RWPE1 (cell line): ENCODE measurements at places on chromosomes 6 and 20.

GRCh38 chr20:48339190-48339985 lies 488.4 kb downstream of the PREX1 start:
- peak; percentile 85 for DNase-seq

DNA sequence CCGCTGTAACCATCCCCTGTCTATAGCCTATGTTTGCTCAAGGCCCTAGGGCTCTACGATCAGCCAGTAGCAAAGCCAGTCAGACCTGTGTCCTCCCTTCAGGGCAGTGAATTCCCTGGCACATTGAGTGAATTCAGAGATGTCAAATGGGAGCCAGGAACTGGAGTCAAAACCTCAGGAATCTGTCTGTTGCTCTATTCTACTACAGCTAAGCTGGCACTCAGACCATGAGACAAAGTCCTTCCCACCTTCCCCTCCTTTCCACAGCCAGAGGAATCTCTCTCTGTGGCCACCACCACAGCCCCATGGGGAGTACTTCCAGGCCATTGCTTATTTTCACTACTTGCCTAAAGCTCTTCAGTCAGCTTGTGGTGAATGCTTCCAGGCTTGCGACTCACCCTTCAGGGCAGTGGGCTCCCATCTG lies 82.0 kb downstream of the PKIB start:
- no peak for DNase-seq

- no peak for DNase-seq
Measured at GRCh38 chr6:50837589-50838445, 19.1 kb downstream of the TFAP2B start.

GRCh38 chr6:154218301-154218700 lies 138.3 kb downstream of the IPCEF1 start:
- no peak for DNase-seq

DNA sequence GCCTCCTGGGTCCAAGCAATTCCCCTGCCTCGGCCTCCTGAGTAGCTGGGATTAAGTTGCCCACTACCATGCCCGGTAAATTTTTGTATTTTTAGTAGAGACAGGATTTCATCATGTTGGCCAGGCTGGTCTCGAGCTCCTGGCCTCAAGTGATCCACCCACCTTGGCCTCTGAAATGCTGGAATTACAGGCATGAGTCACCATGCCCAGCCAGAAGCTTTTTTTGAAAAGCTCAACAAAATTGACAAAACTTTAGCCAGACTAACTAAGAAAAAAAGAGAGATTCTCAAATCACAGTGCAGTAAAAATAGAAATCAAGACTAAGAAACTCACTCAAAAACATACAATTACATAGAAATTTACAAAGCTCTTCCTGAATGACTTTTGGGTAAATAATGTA lies 420.6 kb downstream of the COL12A1 start:
- DNase-seq, result no peak

DNA sequence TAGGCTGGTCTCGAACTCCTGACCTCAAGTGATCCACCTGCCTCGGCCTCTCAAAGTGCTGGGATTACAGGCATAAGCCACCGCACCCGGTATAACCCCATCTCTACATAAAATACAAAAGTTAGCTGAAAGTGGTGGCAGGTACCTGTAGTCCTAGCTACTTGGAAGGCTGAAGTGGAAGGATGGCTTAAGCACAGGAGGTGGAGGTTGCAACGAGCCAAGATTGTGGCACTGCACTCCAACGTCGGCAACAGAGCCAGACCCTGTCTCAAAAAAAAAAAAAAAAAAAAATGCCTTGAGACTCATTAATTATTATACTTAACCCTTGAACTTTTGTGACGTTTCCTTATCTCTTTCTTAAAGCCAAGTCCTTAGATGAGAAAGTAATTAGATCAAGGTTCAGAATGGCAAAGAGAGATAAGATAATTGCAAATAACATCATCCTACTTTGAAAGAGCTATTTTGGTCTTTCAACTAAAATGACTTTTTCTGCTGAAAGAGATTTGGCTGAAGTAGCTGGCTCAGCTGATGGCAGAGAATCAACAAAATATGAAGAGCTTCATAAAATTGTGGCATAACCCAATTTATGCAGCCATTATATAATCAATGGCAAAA lies 4.7 kb upstream of the SHLD1 start:
- no peak for DNase-seq

DNA sequence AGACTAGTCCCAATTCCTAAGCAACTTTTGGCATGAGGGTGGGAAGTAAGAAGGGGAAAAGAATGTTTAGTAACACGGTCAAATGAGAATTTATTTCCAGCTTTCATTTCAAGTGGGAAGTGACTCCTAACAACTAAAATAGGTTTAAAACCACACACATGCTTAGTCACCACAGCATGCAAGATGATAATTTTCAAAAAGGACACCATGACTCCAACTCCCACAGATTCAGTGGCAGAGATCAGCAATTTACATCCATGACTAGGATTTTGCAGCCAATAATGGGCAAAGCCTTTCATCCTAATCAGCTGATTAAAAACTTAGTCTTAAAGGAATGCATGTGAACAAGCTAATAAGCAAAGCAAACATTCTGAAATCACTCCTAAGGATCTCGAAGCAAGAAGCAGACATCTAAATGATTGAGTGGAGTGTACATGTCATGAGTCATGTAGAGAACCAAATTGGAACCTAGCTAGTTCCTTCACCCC lies 48.1 kb upstream of the GCLC start:
- DNase-seq, result no peak

GRCh38 chr6:89692256-89692655 lies 53.7 kb upstream of the LYRM2 start:
- no peak for DNase-seq

DNA sequence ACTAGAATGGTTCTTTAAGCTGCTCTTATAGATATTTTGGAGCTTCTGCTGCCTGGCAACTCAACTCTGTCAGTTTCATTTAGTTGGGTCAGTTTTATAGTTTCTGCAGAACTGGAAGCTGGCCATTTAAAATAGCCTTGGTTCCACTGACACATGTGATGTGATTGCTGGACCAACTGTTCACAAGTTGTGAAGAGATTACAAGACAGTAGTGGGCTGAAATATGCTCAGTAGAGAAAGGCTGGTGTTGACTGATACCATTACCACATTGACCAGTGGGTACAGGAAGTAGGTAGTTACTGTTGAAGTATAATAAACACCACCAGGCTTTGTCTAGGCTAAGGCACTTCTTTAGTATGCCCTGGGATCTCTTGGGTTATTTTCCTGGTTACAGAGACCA lies 39.0 kb downstream of the BCKDHB start:
- no peak for DNase-seq

- DNase-seq, result no peak
Measured at GRCh38 chr6:81552644-81553043, 199.8 kb downstream of the TENT5A start.

DNA sequence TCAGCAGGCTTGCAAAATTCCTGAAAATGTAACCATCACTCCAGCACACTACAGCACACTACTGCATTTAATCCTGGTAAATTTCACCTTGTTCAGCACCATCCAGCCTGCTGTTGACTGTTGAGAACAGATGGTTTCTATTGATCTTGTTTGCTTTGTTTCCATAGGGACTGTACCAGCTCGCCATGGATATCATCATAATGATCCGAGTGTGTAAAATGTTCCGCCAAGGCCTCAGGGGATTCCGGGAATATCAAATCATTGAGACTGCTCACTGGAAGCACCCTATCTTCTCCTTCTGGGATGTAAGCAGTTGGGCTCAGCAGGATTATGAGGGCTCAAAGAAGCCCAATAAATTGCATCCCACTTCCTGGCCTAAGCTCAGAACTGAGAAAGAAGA lies 4.1 kb downstream of the CNBD2 start:
- DNase-seq, result no peak

DNA sequence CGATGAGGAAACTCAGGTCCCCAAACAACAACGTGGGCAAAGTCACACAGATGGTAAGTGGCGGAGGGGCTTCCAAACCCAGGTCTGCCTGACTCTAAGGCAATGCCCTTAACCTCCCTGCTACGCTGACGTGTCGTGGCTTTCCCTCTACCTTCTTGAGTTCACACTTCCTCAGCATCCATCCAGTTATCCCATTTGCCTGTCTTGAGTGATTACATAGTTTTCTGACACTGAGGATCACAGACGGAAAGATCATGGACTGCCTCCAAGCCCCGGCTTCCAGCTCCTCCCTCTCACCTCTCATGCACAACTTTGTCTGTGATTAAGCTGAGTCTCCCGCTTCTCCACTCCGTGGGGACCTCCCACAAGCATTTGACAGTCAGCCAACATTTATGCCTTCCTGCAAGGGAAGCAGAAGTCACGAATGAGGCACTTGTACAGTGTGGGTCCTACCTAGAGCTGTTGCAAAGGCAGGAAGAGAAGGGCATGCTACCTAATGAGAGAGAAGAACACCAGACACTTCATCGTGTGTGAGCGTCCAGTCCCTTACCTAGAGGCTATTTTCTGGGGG lies 33.8 kb downstream of the TBC1D7 start:
- no peak for DNase-seq

DNA sequence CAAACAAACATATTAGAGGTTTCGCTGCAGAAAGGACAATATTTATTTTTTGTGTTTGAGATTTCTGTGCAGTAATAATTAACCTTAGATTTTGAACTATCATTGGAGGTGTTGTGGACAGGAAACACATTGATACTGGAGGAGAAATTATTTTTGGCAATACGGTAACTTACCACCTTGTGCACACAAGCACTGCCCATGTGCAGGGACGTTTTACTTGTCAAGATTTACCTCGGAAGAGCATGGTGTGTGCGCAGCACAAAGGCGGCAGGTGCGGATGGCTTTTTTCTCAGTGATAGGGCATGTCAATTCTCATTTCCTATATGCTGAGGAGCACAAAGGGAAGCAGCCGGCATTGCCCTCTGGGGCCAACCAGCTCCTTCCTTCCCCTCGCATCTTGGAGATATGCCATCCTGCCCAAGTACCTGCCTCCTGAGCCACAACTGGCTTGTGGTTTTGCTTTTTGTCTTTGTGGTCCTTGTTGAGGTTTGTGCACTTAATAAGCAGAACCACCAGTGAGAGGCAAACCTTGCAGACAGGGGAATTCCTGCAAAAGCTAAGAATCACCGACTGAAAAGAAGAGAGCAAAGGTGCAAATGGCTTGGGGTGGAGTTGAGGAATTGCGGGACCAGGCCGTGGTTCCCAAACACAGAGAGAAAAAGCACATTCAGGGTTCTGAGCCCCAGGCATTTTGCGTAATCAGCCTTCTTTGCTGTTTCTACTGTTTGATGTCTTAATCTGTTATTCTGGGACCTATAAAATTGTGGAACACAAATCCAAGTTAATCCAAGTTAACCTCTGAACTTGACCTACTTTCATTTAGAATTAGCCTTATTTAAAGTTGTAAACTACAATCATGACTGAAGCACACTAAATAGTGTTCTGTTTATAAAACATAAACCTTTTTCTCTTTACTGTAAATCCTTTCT lies 21.9 kb downstream of the SAMD5 start:
- no peak for DNase-seq

GRCh38 chr6:51720327-51720726 lies 367.1 kb downstream of the PKHD1 start:
- DNase-seq, result no peak

- DNase-seq, result peak; percentile 100
Measured at GRCh38 chr20:62623488-62624324, 18.6 kb upstream of the SLCO4A1 start.

- no peak for DNase-seq
Measured at GRCh38 chr6:85041376-85041775, 277.0 kb upstream of the TBX18 start.

DNA sequence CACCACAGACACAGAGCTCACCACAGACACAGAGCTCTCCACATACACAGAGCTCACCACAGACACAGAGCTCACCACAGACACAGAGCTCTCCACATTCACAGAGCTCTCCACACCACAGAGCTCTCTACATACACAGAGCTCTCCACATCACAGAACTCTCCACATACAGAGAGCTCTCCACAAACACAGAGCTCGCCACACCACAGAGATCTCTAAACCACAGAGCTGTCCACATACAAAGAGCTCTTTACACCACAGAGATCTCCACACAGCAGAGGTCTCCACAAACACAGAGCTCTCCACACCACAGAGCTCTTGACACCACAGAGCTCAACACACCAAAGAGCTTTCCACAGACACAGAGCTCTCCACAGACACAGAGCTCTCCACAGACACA lies 55.8 kb downstream of the ERMARD start:
- no peak for DNase-seq
